ENCODE measurements at places on chromosomes 3 and 15. TPM values are rescaled to one million over a fixed set of nuclear protein-coding genes. Genes with fewer than 3 reads are reported as not detected.

GRCh38 chr3:46695177-46695961 lies 1.9 kb upstream of the ALS2CL start:
- DNase-seq = peak; percentile 50

- DNase-seq = no peak
Observed at GRCh38 chr3:82004266-82004665, 242.8 kb upstream of the GBE1 start.

The GP9 gene
- 4.0 TPM for total RNA-seq

The MCTP2 gene
- total RNA-seq = 94.8 TPM

DNA sequence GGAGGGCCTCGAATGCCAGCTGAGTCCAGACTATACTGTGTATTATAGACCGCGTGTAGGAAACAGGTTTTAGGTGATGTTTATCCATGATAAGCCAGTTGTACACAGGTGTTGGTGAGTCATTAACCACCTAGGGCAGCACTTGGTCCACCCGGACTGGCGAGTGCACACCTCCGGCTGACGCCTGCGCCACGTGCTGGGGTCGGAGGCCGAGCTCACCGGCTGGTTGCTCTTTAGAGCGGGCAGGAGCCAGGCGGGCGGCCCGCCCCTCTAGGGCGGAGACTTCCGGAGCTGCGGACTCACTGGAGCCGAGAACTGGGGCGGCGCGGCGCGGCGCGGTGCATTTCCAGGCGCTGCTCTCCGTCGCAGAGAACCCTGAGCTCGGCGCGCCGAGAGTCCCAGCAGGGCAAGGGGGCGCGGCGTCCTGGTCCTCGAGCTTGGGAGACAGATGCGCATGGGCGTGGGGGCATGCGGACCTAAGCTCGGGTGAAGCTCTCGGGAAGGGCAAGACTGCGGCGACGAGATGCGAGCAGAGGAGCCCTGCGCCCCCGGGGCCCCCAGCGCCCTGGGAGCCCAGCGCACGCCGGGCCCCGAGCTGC lies at the start of gene ESYT3:
TSS of gene ESYT3 (plus strand) at position 341 of the 599 bp plus-strand sequence. CDS start at position 524, 183 bp downstream.
- DNase-seq = no peak

The ZPLD1 gene
- total RNA-seq = not detected

The SMCO1 gene
- total RNA-seq = not detected

GRCh38 chr15:44536962-44537734 lies at the start of gene EIF3J:
TSS of gene EIF3J (plus strand) at chr15:44537147. CDS start at chr15:44537195, 48 bp downstream.
- peak; percentile 88 for DNase-seq

GRCh38 chr3:112117841-112118571 lies 15.0 kb downstream of the GCSAM start:
- DNase-seq = no peak

GRCh38 chr15:92839696-92840095 lies 60.4 kb upstream of the CHD2 start:
- DNase-seq = no peak

GRCh38 chr3:8413337-8413926 lies 88.2 kb upstream of the LMCD1 start:
- DNase-seq = no peak

DNA sequence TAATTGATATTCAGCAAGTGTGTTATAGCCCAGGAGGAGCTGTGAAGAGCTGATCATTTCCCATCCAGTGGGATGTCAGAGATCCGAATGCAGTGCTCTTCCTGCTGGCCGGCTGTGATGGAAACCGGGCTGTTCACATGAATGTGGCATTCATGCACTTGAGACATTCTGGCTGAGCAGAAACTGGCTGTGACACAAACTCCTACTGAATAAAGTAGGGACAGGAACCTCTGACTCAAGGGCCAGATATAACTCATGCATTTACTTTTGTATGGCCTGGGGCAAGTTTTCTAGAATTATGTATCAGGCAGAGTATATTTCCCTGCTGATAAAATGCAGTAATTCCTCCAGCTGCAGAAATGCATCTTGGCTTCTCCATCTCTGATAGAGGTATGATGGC lies 83.4 kb upstream of the FAM3D start:
- no peak for DNase-seq

DNA sequence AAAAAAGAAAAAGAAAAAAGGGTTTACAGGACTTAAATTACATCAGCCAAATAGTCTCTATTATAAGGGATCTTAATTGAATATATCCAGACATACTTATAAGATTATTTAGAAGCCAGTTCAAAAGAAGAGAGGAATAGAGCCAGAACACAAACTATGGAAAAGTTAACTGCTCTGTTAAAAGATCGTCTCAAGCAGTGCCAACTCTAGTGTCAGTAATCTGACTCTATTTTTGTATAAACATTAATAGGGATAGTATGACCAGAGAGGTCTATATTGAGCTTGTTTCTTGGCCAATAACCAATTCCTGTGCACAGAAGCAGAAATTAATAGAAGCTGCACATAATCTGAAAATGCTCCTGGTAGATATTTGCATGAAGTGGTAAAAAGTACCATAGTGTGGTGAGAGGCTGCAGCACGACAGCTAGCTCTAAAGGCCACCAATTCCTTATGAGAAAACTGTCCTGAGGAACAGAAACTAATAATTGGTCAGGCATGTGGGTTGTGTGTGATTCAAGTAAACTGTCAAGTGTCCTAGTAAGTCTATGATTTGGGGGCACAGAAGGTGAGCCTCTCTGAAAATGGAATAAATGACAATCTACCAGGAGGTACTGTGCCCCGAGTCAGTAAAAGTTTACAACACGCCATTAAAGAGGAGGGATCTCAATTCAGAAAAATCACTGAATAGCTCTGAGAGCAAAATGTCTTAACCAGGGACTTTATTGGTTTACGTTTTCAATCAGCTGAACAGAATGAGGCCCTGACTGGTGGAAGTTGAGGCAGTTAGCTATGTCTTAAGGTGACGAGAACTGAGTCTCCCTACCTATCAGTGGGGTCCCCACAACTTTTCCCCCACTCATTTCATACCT lies 51.5 kb upstream of the NANOGP8 start:
- no peak for DNase-seq

The RTP4 gene
- total RNA-seq = 7.3 TPM

DNA sequence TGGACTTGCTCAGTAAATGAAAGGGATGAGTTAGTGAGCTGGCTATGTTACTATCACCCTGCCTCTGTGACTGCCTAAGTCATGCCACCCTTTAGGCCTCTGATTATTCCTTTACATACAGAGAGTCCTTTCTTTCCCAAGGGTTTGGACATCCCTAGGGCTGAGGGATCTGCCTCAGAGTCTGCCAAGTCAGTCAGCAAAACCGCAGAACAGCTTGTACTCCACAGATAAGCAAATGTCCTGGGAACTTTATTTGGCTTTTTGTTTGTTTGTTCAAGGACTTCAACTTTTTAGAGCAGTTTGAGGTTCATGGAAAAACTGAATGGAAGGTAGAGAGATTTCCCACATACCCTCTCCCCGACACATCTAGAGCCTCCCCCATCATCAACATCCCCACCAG lies 82.6 kb upstream of the TRIM42 start:
- DNase-seq = no peak

DNA sequence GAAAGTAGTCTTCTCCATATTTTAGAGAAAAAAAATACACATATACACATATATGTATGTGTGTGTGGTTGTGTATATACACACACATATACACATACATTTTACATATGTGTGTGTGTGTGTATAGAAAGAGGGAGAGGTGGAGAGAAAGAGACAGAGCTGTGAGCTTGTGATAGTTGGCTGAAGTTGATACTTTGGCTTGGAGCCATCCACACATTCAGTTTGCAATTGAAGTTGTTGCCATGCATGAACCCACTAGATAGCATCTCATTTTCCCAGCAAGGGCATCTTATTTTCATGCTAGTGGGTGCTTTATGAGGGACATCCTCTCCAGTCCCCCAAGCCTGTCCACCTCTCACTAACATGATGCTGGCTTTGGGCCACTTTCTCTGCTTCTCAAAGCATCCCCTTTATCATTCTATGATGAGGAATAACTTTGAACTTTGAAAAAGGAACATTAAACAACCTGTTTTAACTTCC lies 228.6 kb downstream of the ZNF621 start:
- DNase-seq = no peak

GRCh38 chr15:66859688-66860253 lies 157.7 kb downstream of the SMAD6 start:
- DNase-seq = no peak

GRCh38 chr15:63048776-63049665 lies 6.5 kb downstream of the TPM1 start:
- peak; percentile 25 for DNase-seq

The FRMD5 gene
- total RNA-seq = not detected

The OXTR gene
- total RNA-seq = 0.27 TPM

- no peak for DNase-seq
Observed at GRCh38 chr15:42784705-42785104, 47.8 kb upstream of the CDAN1 start.

GRCh38 chr3:63352008-63352279 lies 73.8 kb downstream of the SYNPR start:
- no peak for DNase-seq

GRCh38 chr3:150227839-150228238 lies 180.3 kb upstream of the TSC22D2 start:
- DNase-seq = peak; percentile 71

GRCh38 chr3:140434261-140434905 lies 243.5 kb upstream of the TRIM42 start:
- no peak for DNase-seq

GRCh38 chr3:178397836-178398235 lies 138.4 kb upstream of the KCNMB2 start:
- no peak for DNase-seq

DNA sequence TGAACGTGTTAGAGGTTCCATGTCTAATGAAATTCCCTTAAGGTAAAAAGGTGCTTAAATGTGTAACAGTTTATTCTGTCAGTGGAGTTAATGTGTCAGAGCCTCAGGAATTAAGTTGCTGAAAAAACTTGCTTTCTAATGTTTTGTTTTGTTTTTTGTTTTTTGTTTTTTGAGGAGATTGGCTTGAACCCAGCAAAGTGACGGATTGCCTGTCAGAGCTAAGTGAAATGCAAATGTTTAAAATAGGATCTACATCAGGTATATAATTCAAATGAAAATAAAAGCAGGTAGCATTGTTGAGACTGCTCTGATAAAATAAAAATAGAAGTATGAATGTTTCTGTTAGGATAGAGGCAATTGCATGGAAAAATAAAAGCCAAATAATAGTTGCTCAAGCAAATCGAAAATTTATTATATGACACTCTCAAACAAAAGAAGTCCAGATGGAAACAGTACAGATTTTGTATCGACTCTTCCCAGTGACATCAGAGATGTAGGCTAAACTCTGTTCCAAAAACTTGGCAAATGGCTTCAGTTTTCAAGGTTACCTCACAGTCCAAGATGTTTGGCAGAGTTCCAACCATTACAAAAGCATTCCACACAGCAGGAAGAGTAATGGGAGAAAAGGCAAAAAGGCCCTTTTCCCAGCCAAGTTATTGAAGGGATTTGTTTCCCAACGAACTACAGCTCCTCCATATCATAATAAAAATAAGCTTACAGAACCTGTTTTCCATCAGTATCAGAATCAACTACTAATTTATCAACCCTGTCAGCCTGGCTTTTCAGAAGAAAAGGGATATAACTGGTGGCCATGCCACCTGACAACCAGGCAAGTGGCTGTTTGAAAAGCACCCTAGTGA lies 291.0 kb downstream of the TBL1XR1 start:
- no peak for DNase-seq
